ENCODE measurements at places on chromosomes 2 and 18. TPM values are rescaled to one million over a fixed set of nuclear protein-coding genes. Genes with fewer than 3 reads are reported as not detected.
A peak's percentile ranks its signal among the peaks of the same experiment; 100 is the strongest.

DNA sequence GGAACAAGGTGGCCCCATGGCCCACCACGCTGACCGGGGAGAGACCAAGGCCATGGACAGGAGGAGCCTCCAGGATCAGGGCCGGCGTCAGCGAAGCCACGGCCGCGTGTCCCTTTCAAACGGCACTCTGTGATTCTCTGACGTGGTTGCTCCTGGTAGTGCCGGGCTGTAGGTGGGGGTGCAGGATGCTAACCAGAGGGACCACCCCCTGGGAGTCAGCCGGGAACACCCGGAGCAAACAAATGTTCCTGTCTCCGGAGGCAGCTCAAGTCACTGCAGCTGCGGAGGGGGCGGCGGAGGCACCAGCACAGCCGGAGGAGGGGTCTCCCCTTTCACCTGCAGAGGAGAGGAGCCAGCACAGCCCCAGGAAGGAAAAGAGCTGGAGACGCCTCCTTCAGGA, 750.6 kb upstream of the SALL3 start:
- no peak for DNase-seq

DNA sequence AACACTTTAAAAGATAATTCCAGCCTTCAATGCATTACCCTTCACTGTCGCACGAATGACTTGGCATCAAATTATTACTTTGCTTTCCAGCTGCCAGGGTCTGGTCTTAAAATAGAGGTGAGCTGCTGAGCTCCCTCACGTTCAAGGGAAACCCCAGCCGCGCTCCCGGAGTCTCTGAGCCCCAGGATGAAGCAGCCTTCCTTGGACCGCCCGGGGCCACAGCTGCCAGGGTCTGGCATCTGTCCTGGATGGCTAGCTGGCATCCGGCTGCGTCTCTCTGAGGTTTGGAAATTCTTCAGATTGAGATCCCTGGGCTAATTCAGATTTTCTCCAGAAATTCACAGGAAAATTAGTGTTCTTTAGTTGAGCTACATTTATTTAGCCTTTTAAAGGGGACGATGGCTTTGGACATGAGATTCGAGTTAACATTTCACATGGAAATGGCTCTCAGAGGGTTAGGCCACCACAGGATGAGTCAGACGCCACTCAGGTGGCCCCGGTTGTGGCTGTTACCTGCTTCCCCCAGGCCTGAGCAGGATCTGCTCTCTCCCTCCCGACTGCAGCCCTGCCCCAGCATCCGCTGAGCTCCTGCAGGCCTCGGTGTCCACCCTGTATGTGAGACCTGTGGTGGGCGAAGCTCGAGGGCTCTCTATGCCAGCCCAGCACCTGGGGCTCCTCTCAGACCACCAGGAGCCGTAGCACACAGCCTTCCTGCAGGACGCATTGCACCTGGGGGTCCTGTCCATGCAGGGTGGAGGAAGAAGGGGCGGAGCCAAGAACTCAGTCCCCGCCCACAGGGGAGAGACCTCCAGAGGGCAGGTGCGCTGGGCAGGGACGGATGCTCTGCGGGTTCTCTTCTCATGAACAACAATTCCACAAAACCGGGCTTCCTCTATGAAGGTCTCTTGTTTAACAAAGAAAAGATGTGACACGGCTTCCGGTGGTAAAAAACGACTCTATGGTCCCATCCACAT, 255.5 kb downstream of the TWIST2 start:
- no peak for DNase-seq

DNA sequence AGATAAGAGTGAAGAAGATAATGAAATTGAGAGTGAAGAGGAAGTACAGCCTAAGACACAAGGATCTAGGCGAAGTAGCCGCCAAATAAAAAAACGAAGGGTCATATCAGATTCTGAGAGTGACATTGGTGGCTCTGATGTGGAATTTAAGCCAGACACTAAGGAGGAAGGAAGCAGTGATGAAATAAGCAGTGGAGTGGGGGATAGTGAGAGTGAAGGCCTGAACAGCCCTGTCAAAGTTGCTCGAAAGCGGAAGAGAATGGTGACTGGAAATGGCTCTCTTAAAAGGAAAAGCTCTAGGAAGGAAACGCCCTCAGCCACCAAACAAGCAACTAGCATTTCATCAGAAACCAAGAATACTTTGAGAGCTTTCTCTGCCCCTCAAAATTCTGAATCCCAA, 15.7 kb downstream of the MSH6 start:
- DNase-seq, result no peak

The MYO5B gene
- 55.1 TPM for total RNA-seq

DNA sequence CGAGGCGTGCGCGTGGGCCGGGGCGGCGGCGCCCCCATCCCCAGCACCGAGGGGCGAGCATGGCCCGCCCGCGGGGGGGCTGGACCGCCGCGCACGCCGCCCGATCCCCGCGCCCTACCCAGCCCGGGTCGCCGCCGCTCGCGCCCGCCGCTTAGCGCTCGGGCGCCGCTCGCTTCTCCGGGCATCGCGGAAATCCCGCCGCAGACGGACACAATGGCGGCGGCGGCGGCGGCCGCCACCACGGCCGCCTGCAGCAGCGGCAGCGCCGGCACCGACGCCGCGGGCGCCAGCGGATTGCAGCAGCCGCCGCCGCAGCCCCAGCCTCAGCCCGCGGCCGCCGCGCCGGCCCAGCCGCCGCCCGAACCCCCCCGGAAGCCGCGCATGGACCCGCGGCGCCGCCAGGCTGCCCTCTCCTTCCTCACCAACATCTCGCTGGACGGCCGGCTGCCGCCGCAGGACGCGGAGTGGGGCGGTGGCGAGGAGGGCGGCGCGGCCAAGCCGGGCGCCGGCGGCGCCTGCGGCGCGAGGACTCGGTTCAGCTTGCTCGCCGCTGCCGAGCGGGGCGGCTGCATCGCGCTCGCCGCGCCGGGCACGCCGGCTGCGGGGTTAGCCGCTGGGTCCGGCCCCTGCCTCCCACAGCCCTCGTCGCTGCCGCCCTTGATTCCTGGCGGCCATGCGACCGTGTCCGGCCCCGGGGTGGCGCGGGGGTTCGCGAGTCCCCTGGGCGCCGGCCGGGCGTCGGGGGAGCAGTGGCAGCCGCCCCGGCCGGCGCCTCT, 453 bp downstream of the CABLES1 start:
- no peak for DNase-seq

GRCh38 chr2:147538088-147538487, 306.7 kb upstream of the ACVR2A start:
- no peak for DNase-seq

The FAM168B gene
- total RNA-seq, result 86.0 TPM

- DNase-seq, result no peak
Measured at GRCh38 chr2:15818318-15818753, 122.0 kb upstream of the MYCN start.

- no peak for DNase-seq
Measured at GRCh38 chr18:12086249-12086648, 7.4 kb upstream of the ANKRD62 start.

The ARHGAP25 gene
- total RNA-seq, result 9.6 TPM

GRCh38 chr2:200590090-200590489, 4.3 kb downstream of the AOX1 start:
- DNase-seq, result peak; percentile 83

The HOXD12 gene
- not detected for total RNA-seq

The PLEKHH2 gene
- 10.4 TPM for total RNA-seq

The MEP1B gene
- total RNA-seq, result not detected

- DNase-seq, result no peak
Measured at GRCh38 chr2:214076527-214076926, 334.3 kb upstream of the VWC2L start.

DNA sequence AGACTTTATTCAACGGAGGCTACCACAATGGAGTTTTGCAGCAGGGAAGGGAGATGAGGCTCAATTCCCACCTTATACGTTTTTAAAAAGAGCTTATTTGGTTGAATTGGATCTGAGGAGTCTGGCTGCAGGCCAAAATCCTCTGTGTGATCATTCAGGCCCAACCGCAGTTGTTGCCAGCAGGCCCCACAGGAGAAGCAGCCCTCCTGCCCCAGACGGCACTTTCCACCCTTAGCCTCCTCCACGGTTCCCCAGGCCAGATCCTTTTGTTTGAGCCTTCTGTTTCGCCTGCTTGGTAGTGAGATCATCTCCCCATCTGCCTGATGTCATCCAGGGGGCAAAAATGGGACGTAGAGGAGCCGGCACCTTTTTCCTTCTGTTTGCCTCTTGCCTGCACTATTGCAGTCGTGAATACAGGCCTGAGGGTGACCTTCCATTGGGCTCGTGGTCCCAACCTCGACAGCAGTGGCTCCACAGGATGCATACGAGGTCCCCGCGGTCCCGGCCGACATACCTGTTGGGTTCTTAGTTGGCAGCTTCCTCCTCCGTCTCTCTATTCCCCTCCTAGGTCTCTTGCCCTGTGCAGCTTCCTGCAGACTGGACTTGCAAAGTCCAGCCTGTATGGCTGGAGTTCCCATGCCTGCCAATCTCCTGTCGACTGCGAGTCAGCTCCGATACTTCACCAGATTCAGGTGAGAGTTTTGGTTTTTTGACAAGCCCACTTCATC, 9.3 kb upstream of the GPR35 start:
- DNase-seq, result no peak

- no peak for DNase-seq
Measured at GRCh38 chr2:21423854-21424253, 300.1 kb downstream of the TDRD15 start.

The GCG gene
- not detected for total RNA-seq

GRCh38 chr18:23200756-23201155, 65.5 kb downstream of the CABLES1 start:
- DNase-seq, result no peak

DNA sequence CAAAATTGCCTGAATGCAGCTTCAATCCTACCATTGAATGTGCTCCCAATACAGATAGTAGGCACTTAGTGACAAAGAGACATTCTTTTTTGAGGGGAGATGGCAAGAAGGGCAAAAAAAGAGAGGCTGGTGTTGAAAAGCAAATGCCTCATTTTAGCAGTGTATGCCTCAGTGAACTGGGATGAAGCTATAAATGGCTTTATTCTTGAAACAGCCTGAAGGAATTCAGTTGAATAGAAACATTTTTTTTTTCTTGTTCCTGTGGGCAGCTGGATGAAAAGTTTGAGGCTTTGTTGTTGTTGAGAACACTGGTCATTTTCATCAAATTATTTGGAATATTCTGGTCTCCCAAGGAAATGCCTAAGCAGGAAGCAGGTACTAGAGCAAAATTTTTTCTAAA, 228.9 kb downstream of the RNF144A start:
- no peak for DNase-seq

The GCKR gene
- not detected for total RNA-seq

All from lower leg skin (tissue), 4 donors.